ENCODE measurements at places on chromosomes 1 and 21.

GRCh38 chr1:94773931-94774422, 46.2 kb upstream of the SLC44A3 start:
- DNase-seq = no peak

DNA sequence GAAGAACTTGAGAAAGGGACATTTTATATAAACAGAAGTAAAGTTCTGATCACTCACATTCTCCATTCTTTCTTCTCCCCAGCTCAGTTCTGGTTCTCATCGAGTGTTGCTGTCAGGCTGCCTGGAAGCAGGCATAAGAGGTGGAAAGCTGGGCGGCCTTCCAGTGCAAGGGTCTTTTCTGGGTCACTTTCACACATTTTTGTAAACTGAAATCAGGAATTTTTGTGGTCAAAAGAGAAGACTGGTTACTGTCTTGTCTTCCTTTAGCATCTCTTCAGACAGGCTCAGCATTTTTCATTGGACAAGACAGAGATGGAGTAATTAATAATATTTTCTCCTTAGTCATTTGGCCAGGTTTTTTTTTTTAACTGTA, 93.7 kb downstream of the CTH start:
- DNase-seq = no peak

DNA sequence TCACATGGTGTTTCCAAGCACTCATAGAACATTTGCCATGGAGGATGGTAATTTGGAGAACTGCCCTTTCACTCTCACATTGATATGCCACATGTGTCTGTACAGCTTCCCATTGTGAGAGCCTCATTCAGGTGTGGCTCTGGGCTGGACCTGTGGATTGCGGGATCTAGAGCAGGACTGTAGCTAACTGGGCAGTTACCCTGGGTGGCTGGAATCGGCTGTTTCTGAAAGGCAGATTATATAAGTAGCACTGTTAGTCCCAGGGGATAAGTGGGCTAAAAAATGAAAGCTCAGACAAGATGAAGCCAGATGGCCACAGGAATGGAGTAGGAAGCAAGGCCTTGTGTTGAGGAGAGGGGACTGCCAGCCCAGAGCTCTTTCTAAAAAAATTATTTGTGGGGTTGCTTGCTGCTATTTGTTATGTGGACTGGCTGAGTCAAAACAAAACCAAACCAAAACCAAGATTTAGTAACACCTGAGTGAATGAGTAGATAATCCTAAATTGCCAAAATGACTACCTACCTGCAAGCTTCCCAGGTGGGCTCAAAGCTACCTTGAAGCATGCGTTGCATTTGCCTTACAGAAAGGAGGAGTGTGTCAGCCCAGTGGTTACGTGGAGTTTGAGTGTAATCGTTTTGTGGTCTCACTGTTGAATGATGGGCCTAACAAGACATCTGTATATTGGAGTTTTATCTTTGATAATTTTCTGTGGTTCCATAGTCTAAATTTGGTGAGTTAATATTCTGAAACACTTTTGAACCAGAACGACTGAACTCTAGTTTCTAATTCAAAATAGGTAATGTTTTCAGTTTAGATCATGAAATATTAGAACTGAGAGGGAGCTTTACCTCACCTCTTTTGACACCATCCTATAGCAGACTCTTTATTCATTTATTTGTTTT, 58.0 kb downstream of the SDCCAG8 start:
- DNase-seq = no peak

DNA sequence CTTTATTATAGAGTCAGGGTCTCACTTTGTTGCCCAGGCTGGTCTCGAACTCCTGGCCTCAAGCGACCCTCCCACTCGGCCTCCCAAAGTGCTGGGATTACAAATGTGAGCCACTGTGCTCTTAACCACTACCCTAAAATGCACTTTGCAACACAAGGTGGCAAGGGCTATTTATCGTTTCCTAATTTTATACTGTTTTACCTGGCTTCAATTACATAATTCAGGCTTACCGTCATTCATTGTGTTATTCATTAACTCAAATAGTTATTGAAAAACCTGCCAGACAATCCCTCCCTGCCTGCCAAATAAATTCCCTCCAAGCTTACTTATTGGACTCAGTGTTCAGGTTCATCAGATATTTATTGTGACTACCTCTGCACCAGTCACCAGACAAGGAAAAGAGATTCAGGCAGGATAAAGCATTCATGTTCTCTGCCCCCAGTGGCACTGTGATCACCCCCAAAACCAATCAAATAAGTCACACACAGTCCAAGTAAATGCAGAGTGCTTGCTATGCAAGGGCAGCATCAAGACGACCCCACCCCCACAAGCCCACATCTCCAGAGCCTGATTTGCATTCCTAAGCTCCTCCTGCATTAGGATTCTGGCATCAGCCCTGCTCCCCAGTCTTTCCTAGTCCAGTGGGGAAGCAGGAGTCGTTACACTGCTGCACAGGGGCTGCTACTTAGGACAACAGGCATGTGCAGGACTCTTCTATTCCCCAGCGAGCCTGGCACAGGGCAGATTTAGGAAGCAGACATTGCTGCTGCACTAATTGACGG, 8.1 kb downstream of the PAQR7 start:
- no peak for DNase-seq

GRCh38 chr1:223256034-223256433, 107.9 kb downstream of the SUSD4 start:
- DNase-seq = no peak

- no peak for DNase-seq
Measured at GRCh38 chr21:37871121-37871862, 45.0 kb downstream of the KCNJ6 start.

DNA sequence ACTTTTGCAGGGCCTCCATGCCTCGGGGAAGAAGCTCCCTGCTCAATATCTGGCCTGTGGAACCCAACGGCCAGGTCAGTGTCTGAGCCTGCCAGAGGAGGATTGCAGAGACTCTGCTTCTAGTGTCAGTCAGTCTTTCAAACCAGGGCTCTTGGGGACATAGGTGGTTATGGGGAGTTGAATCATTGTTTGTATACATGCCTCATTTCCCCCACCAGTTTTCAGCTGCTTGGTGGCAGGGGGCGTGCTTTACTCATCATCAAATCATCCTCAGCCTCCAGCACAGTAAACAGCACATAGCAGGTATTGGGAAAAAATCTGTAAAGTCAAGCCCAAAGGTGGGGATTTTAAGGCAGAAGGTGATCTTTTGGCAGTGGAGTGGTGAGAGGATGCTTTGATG, 17.4 kb upstream of the FAM89A start:
- DNase-seq = no peak

GRCh38 chr1:228650141-228650540, 85.1 kb upstream of the RHOU start:
- no peak for DNase-seq

DNA sequence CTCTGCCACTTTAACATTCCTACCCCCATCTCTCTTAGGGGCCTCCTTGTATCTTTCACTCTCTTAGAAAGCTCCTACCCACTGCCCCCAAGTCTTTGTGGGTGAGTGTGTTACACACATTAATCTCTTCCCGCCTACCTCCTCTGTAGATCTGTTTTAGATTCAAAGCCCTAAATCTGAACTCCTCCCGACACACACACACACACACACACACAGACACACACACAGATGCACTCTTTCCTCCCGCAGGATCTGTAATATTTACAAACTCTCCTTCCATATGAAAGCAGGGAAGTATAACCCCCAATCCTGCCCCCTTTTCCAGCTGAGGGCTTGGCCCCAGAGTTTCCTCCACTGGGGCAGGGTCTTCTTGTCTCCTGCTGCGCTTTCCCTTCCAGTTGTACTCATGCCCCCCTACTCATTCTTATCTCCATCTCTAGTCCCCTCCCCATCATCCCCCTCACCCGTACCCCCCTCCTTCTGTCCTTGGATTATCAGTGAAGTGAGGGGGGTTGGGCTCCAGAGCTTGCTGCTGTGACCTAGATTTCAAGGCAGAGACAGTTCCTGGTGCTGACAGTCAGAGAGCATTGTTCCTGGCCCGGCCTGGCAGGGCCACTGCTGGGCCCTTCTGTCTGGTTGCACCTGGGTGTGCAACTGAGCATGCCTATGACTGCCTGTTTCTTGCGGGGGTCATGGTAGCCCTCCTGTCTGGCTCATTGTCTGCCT, 4.3 kb downstream of the PEA15 start:
- DNase-seq = no peak

DNA sequence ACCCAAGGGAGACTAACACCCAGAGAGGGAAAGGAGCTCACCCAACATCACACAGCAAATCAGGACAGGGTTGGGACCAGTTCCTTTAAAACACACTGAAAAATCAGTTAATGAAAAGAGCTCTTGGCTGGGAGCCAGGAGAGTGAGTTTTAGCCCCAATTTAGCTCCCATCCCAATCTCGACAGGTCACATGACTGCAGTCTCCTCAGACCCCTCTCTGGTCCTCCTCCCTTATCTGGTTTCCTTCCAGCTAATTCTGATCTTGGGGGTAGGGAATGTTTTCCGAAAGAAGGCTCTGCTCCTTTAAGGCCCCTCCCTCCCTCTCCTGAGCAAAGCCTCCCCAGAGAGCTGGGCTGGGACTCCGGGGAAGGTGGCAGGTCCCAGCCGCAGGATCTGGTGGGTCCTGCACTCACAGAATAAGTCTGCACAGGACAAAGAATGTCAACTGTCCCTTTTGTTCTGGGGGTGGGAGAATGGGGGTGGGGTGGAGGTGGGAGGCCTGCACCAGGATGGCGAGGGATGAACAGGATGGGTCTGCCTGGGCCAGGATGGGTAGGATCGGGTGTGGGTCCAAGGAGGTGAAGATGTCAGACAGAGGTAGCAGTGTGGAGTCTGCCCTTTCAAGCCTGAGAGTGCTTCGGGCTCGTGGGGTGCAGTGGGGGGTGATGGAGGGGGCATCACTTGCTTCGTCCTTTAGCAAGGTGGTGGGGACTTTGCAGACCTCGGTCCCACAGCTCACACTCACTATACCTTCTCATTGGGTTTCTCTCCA, 57.3 kb upstream of the SSBP3 start:
- no peak for DNase-seq

- no peak for DNase-seq
Measured at GRCh38 chr1:44830900-44831304, 12.2 kb downstream of the PTCH2 start.
